ENCODE measurements at places on chromosomes 7 and 10. TPM values are rescaled to one million over a fixed set of nuclear protein-coding genes. Genes with fewer than 3 reads are reported as not detected.

The IGF2BP3 gene
- 30.4 TPM for total RNA-seq

The CHAT gene
- total RNA-seq, result not detected

The ADRB1 gene
- 0.84 TPM for total RNA-seq

The FBXO24 gene
- total RNA-seq, result 0.15 TPM

The CPXM2 gene
- total RNA-seq, result not detected

The NPSR1 gene
- total RNA-seq, result not detected

The ZNF273 gene
- total RNA-seq, result 2.9 TPM

The RET gene
- 0.52 TPM for total RNA-seq

The LRRD1 gene
- not detected for total RNA-seq

The BTBD16 gene
- 0.82 TPM for total RNA-seq

The SRRM3 gene
- 10.0 TPM for total RNA-seq

The AKR1C4 gene
- 0.30 TPM for total RNA-seq

The THAP5 gene
- 12.5 TPM for total RNA-seq

The TEX47 gene
- not detected for total RNA-seq

The CYP3A7 gene
- total RNA-seq, result not detected

The RAB18 gene
- 77.8 TPM for total RNA-seq

The FRMD4A gene
- 4.3 TPM for total RNA-seq

The HHEX gene
- 14.7 TPM for total RNA-seq

The GNAT3 gene
- total RNA-seq, result not detected

The MMD2 gene
- not detected for total RNA-seq

The ELMO1 gene
- total RNA-seq, result 1.8 TPM

The SFTPA2 gene
- total RNA-seq, result not detected

The ZNF727 gene
- total RNA-seq, result not detected

The EN2 gene
- 1.0 TPM for total RNA-seq

The FZD8 gene
- total RNA-seq, result 7.2 TPM

The CYP3A4 gene
- total RNA-seq, result not detected

The TFR2 gene
- 2.4 TPM for total RNA-seq

The CALML5 gene
- total RNA-seq, result not detected

The SORBS1 gene
- 0.47 TPM for total RNA-seq

The OR2A12 gene
- total RNA-seq, result not detected

The CACNB2 gene
- total RNA-seq, result not detected

The PAPOLB gene
- total RNA-seq, result not detected

The LRRC17 gene
- not detected for total RNA-seq

The C10orf105 gene
- total RNA-seq, result not detected

The IFRD1 gene
- 29.8 TPM for total RNA-seq

The LIPM gene
- not detected for total RNA-seq

The AGBL3 gene
- total RNA-seq, result 1.1 TPM

The PRKG1 gene
- 0.01 TPM for total RNA-seq

The FFAR4 gene
- total RNA-seq, result 0.14 TPM

The INHBA gene
- total RNA-seq, result 0.42 TPM
